ENCODE measurements at places on chromosomes 7 and 10. TPM values are rescaled to one million over a fixed set of nuclear protein-coding genes. Genes with fewer than 3 reads are reported as not detected.

Gene HOXA6
- not detected for total RNA-seq

Gene TMEM273
- total RNA-seq, result 98.2 TPM

Gene RARRES2
- total RNA-seq, result not detected

Gene MLXIPL
- not detected for total RNA-seq

Gene PALD1
- 0.08 TPM for total RNA-seq

Gene PHYHIPL
- total RNA-seq, result not detected

Gene GIMAP6
- 85.9 TPM for total RNA-seq

Gene WDR11
- total RNA-seq, result 47.0 TPM

Gene GGCT
- 37.7 TPM for total RNA-seq

Gene PLA2G12B
- not detected for total RNA-seq

Gene STARD3NL
- 24.4 TPM for total RNA-seq

Gene TDRD1
- 0.40 TPM for total RNA-seq

DNA sequence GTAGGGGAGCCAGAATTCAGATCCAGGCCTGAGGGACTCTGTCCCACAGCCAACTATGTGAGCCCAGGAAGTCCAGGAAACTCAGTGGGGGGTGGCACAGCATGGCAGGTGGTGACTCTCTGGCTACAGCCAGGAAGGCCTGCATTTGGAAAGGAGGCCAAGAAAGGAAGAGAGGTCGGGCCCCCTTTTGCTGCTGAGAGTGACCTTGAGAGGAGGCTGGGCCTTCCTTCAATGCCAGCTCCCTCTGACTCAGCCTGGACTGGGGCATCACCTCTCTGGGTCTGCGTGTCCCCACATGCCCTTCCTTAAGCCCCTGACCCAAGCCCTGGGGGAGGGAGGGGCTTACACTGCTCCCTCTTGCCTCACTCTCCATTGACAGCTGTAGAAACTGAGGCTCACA, 6.4 kb upstream of the MYL10 start:
- no peak for DNase-seq

DNA sequence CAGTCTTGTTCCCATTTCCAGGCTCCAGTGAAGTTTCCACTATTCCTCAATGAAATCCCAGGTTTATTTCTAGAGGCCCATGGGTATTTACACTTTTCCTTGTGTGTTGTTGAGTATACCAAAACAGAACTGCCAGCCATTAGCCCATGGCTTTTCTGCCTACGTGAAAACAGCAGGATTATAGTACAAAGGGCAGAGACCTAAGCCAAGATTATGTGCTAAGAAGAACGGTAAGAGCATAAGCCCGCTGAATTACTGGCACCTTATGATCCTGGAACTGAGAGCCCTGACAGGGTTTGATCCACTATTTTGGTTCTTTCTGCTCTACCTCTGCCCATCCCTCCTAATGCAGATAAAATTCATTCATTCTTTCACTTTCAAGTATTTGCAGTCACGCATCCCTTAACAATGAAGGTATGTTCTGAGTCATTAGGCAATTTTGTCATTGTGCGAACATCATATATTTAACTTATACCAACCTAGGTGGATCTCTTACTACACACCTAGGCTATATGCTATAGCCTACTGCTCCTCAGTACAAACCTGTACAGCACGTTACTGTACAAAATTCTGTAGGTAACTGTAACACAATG, 16.0 kb downstream of the SEMA3C start:
- no peak for DNase-seq

- no peak for DNase-seq
These were observed 63.4 kb downstream of the HPSE2 start for GRCh38 chr10:99172128-99172738.

GRCh38 chr7:28408105-28408959, 4.0 kb upstream of the CREB5 start:
- no peak for DNase-seq

GRCh38 chr7:7639847-7640220, 718 bp upstream of the UMAD1 start:
- peak; percentile 54 for DNase-seq

DNA sequence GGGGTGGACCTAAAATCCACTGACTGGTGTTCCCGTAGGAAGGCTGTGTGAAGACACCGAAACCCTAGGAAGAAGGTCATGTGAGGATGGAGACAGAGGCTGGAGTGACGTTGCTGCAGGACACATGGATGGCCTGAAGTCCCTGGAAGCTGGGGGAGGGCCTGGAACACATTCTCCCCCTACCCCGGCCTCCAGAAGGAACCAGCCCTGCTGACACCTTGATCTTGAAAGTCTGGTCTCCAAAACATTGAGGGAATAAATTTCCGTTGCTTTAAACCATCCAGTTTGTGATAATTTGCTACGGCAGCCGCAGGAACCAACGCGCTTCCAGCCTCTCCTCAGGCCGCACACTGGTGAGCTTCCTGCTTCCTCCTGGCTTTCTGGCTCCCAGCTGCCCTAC, 288.2 kb downstream of the GLRX3 start:
- no peak for DNase-seq

DNA sequence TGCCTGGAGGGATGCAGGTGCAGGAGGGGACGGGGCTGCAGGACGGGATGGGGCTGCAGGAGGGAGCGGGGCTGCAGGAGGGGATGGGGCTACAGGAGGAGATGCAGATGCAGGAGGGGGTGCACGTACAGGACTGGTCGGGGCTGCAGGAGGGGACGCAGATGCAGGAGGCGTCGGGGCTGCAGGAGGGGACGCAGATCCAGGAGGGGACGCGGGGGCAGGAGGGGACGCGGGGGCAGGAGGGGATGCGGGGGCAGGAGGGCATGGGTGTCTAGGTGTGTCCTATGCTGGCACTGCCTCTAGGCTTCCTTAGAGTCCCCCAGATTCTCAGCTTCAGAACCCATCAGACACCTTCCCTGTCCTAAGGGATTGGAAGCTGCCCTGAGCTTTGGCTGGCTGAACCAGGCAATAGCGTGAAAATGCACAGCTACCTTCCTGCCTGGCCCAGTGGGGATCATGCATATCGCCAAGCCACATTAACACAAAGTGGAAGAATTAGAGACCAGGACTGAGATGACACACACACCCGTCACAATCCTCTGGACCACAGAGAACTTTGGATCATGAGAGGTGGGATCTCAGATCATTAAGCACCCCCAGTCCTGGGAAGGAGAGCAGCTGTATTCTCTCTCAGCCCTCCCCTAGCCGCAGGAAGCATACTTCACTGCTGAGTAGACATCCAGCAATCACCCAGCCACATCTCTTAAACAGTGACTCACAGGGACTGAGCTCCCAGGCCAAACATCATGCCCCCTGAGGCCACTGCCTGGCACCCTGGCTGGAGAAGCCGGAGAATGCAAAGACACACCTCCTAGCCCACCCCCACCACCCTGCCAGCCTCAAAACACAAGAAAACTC, 67.3 kb downstream of the VWA2 start:
- no peak for DNase-seq

DNA sequence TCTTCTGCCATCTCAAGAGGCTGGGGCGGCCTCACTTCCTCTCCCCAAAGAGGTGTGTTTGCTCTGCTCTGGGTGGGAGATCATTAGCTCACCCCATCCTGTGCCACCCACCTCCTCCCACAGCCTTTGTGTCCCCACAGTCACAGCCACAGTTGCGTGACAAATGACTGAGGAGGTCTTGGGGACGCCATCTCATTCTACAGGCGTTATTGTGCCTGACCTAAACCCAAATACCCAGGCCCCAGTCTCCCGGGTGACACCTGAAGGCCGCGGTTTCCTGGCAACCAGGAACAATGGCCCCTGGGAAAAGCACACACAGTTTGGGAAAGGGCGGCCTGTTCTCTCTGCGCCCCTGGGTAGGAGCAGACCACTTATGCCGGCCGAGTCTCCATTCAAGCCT, 51.6 kb downstream of the SLIT1 start:
- no peak for DNase-seq

DNA sequence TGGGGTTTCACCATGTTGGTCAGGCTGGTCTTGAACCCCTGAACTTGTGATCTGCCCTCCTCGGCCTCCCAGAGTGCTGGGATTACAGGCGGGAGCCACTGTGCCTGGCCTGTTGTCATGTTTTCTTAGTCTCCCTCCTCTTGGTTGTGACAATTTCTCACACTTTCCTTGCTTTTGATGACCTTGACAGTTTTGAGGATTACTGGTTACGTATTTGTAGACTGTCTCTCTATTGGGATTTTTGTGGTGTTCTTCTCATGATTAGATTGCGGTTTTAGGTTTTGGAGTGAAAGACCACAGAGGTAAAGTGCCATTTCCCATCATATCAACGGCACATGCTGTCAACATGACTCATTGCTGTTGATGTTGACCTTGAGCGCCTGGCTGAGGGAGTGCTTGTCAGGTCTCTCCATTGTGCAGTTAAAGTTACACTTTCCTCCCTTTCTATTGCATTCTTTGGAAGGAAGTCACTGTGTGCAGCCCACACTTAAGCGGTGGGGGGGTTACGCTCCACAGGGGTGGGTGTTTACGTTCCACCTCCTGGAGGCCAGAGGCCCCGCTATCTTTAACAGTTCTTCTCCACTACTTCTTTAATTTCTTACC, 10.8 kb downstream of the NEURL1 start:
- DNase-seq, result peak; percentile 66

- no peak for DNase-seq
These were observed 81.4 kb downstream of the ABLIM1 start for GRCh38 chr10:114576716-114577115.

- no peak for DNase-seq
These were observed 61.6 kb upstream of the RNF32 start for GRCh38 chr7:156578978-156579430.

DNA sequence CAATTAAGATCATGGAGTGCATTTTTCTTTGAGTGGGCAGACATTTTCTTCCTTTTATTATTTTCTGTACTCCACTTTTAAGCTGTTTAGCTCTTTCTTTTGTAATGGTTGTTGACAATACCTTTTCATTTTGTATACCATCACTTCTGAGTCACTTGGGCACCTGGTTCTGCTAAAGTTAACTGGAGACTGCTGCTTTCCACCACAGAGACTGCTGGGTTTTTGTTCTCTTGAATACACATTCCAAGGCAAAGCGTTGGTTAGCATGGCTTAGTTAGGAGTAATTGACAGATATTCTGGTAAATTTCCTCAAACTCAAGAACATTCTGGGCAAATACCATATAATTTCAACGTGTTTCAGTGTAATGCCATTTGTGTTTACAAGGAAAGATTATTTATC, 541.9 kb upstream of the CELF2 start:
- DNase-seq, result no peak

GRCh38 chr7:94348142-94348541, 46.6 kb upstream of the COL1A2 start:
- DNase-seq, result no peak

DNA sequence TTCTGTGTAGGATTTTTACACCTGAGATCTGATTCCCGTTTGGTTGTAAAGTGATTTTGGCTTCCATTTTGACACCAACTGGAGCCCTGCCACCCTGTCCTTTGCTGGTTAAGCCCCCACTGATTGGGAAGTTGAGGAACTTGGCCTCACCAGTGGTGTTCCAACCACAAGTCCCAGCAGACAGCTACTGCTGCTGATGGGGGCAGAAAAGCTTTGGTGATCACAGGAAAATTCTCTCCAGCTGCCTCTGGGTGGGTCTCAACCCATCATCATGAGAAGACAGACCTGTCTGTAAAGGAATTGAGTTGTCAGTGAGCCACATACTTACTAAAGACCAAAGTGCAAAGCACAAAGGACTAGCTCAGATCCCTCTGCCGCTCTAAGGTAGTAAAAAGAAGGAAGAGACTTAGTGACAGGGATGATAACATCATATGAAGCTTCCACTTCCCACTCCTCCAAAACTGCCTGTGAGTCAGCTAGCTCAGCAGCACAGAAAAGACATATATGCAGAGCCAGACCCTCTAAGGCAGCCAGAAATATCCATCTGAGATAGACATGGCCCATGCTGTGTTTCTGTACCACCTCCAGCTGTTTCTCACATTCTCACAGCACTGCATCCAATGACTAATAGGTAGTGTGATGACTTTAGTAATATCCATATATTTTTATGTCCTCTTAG, 22.4 kb upstream of the LRRC17 start:
- DNase-seq, result no peak

DNA sequence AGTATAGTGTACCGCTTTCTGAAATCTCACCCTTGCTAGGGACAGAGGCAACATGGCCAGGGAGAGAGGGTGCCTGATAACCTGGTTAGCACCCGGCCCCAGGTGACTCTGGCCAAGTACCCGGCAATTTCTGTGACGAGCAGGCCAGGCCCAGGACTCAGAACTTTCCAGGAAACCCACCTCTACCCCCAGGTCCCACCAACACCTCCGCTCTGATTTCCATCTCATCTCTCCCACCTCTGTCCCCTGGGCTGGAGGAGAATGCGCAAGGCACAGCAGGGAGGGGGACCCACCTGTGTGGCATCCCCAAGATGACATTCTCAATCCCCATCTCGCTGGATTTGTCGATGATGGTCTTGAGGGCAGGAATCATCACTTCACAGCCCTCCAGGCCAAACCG, 11.6 kb downstream of the OGDHL start:
- DNase-seq, result no peak

- DNase-seq, result no peak
These were observed 5.7 kb downstream of the ANLN start for GRCh38 chr7:36395171-36395894.

DNA sequence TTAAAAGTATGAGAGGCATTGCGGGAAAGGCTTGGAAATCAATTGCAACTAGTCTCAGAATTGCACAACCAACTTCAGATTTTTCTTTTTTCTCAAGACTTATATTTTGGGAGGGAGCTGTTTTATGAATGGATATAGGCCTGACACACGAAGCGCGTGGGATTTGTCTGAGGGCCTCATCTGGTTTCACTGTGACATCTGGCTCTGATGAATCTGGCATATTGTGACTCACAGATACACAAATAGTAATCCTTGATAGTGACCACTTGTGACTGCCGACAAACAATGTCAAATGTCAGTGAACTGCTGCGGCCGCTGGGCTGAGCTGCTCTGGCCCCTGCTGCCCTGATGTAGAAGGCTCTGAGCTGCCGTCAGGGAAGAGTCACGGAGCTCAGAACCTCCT, 655.1 kb downstream of the INHBA start:
- DNase-seq, result no peak

DNA sequence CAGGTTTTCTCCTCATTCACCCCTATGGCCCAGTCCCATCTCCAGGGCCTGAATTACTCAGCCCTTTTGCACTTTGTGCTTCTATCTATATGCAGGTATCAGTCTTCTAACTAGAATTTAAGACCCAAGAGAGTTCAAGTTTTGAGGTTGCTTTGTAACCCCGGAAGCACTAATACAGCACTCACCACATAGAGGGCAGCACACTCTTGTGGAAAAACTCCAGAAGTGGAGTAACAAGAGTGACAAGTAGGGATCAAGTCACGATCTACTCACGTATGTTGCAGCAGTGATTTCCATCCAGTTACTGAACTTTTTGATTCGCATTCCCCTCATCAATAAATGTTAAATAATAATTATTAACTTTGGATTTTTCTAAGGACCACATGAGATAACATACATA, 151.0 kb downstream of the CHCHD3 start:
- DNase-seq, result no peak

- no peak for DNase-seq
These were observed 127.1 kb downstream of the CDK14 start for GRCh38 chr7:90723233-90723632.
